ENCODE measurements at places on chromosomes 5 and 9. TPM values are rescaled to one million over a fixed set of nuclear protein-coding genes. Genes with fewer than 3 reads are reported as not detected.

Gene NR2F1-AS1
- total RNA-seq, result 2.1 TPM

Gene IL9
- total RNA-seq, result not detected

Gene PRRT1B
- 3.7 TPM for total RNA-seq

Gene CNTNAP3B
- total RNA-seq, result 2.0 TPM

Gene MARVELD2
- total RNA-seq, result 24.5 TPM

Gene NHP2
- 63.9 TPM for total RNA-seq

Gene FAM221B
- total RNA-seq, result not detected

Gene HRH2
- 0.05 TPM for total RNA-seq

Gene JADE2
- total RNA-seq, result 27.0 TPM

Gene FCN2
- total RNA-seq, result not detected

Gene RLN2
- not detected for total RNA-seq

Gene SHROOM1
- 14.7 TPM for total RNA-seq

Gene RNF20
- total RNA-seq, result 28.9 TPM

Gene HSD17B3
- not detected for total RNA-seq

Gene SPAG8
- total RNA-seq, result 1.2 TPM

Gene AGXT2
- total RNA-seq, result not detected

Gene CREBRF
- total RNA-seq, result 11.5 TPM

Gene PTPRD
- 21.7 TPM for total RNA-seq

Gene IL13
- total RNA-seq, result not detected

Gene SMIM27
- total RNA-seq, result 10.7 TPM

Gene CA9
- total RNA-seq, result 75.6 TPM

Gene ZNF474
- total RNA-seq, result not detected

Gene CTSV
- 1.1 TPM for total RNA-seq

Gene PLCXD3
- total RNA-seq, result 1.1 TPM

Gene AQP7
- 1.3 TPM for total RNA-seq

Gene OR1Q1
- total RNA-seq, result not detected

Gene HSPB3
- total RNA-seq, result not detected

Gene PCDHA10
- total RNA-seq, result 1.4 TPM

Gene FOXD4
- total RNA-seq, result not detected

Gene PFN3
- not detected for total RNA-seq

All from pancreas (tissue), 10 donors.